ENCODE measurements at places on chromosomes 4 and X.

- no peak for DNase-seq
Measured at GRCh38 chr4:71163317-71163716, 169.9 kb downstream of the DCK start.

DNA sequence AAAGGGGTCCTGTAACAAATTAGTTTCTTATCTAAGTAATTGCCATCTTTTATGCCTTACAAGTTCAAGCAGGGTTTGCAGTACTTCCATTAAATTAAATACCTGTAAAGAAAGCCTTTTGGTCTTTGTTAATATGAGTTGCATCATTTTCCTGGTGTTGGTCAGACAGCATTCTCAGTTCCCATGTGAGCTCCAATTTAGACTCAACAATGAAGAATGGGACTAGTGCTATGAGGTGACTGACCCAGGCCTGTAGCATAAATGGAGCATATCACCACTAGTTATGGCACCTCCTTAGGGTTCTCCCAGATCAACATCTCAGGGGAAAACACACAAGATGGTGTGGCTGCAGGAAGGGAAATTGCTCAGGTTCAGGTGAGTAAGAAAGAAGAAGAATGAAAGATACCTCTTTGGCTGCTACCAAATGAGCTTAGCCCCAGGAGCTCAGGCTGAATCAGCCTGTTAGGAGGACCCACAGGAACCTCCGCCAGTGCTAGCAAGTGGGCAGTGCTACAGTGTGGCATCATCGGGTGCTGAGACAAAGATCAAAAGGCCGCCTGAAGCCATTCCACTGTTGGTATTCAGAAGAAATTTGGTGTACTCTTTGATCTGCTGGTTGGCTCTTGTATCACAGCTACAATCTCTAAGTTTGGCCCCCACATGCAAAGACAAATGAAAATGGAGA lies 1.8 kb downstream of the TTC29 start:
- no peak for DNase-seq

DNA sequence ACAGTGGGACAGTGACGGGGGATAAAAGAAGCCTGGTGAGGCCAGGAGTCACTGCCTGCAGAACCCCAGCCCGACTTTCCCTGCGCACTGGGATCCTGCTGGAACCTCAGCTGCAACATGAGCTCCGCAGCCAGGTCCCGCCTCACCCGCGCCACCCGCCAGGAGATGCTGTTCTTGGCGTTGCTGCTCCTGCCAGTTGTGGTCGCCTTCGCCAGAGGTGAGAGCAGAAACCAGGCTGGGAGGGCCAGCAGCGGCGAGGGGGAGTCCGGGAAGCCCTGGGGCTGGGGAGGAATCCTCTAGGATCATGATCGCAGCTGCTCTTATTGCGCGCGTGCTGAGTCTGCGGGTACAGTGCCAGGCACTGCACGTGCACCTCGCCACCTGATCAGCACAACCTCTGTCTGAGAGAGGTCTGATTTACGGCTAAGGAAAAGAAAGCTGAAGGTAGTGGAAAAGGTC lies at the start of gene PF4V1:
Gene PF4V1, plus strand, starts transcription at position 51 of the 459 bp plus-strand sequence. Its CDS starts 67 bp downstream, at position 118.
- no peak for DNase-seq

DNA sequence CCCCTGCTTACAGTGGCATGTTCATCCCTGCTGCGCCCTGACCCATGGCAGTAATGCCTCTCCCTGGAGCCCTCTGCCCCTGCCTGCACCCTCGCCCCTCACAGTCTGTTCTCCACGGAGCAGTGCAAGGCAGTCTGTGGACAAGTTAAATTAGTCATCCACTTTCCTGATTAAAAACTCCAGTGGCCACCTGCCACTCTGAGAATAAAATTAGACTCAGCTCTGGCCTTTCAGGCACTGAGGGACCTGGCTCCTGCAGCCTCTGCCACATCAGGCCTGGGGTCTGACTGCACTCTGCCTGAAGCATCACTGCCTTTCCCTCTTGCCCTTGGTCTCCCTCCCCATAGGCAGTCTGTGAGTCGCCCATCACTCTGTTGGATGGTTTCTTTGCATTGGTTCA lies 53.6 kb downstream of the GRK4 start:
- no peak for DNase-seq

DNA sequence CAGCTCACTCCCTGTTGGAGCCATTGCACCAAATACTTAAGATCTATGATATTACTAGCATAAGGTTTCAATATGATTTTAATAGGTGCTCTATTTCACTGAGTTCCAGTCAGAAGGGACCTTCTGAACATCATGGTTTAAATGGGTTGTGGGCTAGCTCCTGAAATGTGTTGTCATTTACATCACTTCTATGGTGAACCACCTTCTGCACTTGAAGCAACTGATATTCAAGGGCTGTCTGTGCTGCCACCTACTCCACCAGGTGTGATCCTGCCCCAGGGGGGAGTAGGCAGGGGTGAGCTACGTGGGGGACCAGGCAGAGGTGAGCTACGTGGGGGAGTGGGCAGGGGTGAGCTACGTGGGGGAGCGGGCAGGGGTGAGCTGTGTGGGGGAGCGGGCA lies 35.2 kb downstream of the RNF175 start:
- DNase-seq, result no peak

GRCh38 chrX:30253257-30253656 lies 6.3 kb downstream of the MAGEB1 start:
- DNase-seq, result no peak

DNA sequence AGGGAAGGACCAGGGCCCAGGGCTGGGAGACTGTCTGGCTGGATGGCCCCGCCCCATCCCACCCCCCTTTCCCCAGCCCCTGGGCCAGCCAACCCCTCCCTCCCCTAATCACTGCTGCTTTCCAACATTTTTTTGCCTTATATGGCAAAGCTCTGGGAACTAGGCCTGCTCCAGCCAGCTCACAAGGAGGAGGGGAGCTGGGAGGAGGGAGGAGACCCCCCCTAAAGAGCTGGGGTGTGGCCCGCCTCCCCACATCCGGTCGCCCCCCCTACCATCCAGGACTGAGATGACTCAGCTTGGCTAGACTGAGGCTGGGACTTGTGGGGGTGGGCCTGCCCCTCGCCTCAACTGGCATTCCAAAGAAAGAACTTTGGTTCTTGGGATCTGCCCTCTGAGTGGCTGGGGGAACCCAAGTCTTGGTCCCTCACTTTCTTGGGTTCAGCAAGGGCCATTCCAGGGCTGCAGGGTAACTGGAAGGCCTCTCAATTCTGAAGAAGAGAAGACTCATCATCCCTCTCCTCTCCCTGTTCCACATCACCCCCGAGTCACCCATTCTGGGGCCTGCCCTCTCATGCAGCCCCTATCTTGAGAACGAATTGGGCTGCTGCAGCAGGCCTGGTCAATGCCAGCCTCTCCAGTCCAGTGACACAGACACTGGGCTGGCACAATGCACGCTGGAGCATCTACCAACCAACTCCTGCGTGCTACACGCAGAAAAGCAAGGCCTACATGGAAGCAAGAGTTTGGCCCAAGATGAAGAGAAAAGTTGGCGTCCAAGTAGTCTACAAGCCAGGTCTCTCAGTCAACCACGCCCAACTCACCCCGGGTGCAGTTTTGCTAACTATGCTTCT lies 4.8 kb downstream of the FLNA start:
- DNase-seq, result no peak

GRCh38 chrX:6307156-6307555 lies 78.5 kb upstream of the NLGN4X start:
- no peak for DNase-seq

GRCh38 chrX:38601866-38602265 lies 40.5 kb downstream of the TSPAN7 start:
- DNase-seq, result no peak

GRCh38 chr4:98728871-98729270 lies 70.5 kb upstream of the TSPAN5 start:
- no peak for DNase-seq

DNA sequence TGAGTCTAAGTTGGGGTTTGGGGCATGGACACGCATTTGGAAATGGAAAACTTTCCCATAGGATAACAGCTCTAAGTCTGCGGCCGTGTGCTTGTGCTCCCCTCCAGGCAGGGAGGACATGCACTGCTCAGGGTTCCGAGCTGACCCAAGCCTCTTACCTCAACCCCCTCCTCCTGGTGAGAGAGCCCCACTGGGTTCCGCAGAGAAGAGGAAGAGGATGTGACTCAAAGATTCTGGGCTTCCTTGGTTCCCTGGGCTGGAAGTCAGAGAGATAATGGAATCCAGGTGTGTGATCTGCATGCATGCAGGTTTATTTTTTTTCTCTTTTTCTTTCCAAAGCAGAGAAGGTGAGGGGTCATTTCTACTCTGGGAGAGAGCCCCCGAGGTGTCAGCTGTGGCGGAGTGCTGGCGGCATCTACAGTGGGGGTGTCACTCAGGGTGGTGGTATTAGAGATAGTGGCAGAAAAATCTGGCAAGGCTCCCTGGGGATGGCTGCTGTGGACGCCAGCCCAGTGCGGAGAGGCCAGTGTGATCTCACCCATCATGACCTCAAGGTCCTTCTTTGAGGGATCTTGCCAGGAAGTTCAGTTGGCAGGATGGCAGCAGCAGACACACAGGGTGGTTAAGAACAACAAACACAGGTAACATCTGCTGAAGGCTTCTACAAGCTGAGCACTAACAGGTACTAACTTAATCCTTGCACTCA lies 168.7 kb upstream of the HAND2 start:
- no peak for DNase-seq

DNA sequence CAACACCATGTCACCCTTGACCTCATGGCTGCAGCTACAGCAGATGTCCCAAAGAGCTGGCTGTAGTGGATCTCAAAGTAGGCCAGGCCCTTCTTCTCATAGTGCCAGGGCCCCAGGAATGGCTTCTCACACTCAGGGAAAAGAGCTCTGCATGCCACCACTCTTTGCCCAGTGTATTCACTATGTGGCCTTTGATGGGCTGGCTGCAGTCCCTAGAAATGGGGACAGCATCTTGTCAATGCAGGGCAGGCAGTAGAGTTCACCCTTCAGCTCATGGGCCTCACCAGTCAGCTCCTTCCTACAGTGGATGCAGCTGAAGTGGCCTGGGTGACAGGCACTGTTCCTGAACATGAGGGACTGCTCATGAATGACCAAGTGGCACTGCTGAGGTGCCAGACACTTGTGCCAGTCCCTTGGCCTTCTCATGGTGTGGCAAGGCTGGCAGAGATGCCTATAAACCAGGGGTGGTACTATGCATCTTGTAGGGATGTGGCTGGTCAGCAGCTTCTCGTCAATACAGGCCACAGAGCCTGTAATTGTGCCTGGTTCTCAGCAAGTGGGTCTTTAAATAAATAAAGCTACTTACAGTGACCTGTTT lies 178.9 kb downstream of the ARAP2 start:
- no peak for DNase-seq

GRCh38 chr4:16237715-16238114 lies 11.4 kb upstream of the TAPT1 start:
- DNase-seq, result no peak

GRCh38 chrX:13891377-13892140 lies 74.7 kb upstream of the GPM6B start:
- no peak for DNase-seq

- DNase-seq, result no peak
Measured at GRCh38 chr4:20724915-20725314, 24.7 kb downstream of the PACRGL start.

DNA sequence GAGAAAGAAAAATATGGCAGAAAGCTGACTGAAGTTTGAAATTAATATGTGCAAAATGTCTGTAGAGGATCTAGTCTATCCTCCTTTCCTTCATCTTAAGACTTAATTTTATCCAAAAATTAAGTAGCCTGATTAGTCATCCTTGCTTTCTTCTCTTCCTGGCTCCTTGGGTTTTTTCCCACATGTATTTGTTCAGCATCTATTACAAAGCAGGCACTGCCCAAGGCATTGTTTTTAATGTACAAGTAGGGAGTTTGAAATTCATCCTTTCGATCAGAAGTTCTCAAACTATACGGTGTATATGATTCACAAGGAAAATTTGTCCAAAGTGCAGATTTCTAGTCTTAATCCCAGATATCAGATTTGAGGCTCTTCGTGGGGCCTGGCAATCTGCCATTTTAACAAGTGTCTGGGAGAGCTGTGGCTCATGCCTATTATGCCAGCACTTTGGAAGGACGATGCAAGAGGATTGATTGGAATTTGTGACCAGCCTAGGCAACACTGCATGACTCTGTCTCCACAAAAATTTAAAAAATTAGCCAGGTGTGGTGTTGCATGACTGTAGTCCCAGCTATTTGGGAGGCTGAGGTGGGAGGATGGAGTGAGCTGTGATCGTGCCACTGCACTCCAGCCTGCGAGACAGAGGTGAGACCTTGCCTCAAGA lies 19.4 kb upstream of the YTHDC1 start:
- DNase-seq, result no peak

- DNase-seq, result peak; percentile 11
Measured at GRCh38 chrX:100768679-100769338, 36.9 kb upstream of the SYTL4 start.

DNA sequence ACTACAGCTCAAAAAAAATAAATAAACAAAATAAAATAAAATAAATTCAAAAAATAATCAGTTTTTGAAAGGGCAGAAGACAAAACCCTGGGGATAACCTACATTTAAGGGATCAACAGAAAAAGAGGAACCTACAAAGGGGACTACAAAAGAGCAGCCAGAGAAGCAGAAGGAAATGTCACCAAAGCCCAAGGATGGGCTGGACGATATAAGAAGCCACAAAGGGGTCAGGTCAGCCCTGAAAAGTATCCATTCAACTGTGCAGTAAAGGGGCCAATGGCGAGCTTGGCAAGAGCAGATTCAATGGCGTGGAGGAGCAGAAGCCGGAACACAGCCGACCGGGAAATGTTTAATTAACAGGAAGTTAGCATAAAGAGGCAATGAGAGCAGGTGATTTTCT lies 16.9 kb downstream of the ACOT9 start:
- DNase-seq, result no peak

DNA sequence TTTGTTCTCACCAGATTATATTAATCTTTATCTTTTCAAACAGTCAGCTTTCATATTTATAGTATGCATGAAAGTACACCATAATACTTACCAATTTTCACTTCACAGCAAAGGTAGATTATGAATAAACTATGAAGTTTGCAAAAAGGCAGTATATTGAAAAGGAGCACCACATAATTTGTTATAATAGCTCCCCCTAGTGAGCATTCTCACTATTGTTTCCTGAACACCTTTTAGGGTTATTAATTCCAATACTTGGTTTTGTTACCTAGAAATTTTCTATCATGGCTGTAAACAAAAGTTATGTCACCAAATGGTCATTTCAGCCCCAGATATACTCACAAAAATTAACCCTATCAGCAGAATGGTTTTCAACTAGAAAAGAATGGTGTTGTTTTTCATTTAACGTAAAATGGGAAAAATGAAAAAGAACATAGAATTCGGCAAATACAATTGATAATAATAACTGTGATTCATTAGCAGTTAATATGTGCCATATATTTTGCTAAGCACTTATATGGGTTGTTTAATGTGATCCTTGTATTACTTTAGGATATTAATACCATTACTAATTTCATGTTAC lies 30.2 kb upstream of the NKX6-1 start:
- no peak for DNase-seq

- DNase-seq, result no peak
Measured at GRCh38 chrX:57232658-57233360, 53.7 kb upstream of the FAAH2 start.
